ENCODE measurements at places on chromosomes 4 and X.

GRCh38 chrX:119398587-119398973, 556 bp upstream of the SLC25A43 start:
- DNase-seq: no peak

DNA sequence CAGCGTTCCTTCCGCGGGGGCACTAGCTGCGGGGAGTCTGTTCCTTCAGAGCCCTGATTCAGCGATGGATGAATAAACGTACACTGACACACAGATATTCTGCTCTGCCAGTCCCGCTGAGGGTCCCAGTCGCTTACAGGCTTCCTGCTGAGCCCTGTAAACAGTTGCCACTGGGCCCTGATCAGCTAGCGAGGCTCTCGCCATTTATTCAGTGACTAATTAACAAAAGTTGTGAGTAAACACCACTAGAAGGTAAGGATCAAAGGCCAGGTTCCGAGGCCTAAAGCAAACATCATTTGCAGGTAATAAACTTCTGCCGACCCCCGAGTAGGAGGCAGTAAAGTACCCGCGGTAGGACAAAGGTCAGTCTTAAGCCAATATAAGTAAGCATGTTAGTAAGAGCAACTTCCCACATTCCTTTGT, 442.6 kb upstream of the GALNT7 start:
- DNase-seq: no peak

GRCh38 chr4:158176108-158176507, 3.3 kb upstream of the GASK1B start:
- DNase-seq: no peak

DNA sequence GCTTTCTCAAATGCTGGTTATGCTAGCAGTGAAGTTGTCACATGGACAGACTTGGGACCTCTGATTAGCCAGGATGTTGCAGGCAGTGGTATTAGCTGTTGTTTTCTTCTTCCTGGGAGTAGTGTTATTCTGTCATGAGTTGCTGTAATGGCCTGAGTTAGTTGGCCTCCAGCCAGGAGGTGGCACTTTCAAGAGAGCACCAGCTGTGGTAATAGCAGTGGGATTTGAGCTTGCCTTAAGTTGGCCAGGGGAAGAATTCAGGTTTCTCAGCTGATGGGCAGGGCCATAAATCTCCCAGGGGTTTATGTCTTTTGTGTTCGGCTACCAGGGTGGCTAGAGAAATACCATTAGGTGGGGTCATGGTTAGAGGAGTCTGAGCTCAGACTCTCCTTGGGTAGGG, 132.6 kb downstream of the GLUD2 start:
- DNase-seq: no peak

- DNase-seq: no peak
Measured at GRCh38 chr4:36196145-36196913, 48.0 kb downstream of the ARAP2 start.

- DNase-seq: no peak
Measured at GRCh38 chr4:64497491-64497890, 88.2 kb upstream of the TECRL start.

DNA sequence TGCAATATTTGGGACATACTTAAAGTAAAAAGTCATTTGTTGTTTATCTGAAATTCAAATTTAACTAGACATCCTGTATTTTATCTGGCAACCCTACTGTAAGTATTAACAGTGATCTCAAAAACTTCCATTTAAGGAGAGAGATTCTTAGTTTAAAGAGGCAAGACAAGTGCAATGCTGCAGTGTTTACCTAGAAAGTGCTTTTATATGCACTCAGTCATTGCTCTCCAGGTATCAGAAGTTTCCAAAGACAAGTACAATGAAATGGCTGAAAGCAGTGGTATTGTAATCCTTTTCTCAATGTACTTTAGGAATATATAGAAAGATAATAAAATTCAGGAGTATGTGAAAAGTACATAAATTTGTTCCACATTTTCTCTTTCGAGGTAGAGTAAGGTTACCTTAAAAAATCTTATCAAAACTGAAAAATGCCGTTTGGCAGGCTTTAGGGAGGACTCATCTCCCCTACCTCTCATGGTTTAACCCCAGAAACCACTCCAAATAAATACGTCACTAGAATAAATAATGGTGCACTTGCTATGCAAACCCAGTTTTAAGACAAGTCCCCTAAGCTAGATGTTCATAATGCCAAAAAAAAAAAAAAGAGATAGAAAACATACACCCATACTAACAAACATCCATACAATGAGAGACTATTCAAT, 45.7 kb downstream of the ELF2 start:
- DNase-seq: no peak

DNA sequence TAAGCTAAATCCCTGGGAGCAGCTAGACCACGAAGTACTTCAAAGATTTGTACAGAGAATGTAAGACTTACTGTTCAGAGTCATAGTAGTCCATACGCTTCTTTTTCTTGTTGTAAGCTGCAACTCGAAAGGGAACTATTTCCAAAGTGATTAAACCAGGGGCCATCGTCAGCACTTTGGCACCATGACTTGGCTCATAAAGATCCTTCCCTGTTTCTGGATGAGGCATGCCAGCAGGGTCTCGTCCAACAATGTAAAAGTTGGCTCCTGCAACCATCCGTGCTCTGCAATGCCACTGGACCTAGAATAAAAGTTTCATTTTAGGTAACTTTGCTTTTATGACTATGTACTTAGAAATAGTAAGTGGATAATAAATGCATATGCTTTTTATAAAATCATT, 88.5 kb downstream of the PAPSS1 start:
- no peak for DNase-seq

DNA sequence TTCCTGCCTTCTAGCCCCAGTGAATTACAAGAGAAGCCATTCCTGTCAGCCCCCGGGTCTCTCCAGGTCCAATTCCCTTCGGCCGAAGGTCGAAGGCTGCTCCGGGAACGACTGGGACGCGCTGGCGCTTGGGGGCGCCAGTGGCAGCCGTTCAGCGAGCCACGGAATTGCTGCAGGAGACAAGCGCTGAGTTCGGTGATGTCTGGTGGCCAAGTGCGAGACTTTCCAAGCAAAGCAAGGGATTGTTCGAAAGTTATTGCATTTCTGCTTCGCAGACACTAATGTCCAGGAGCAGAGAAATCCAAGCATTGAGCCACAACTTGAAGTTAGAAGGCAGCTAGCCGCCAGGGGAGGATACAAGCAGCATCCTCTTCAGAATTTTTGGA, 1.1 kb upstream of the DKK2 start:
- peak; percentile 37 for DNase-seq

- no peak for DNase-seq
Measured at GRCh38 chrX:99271641-99272040, 1138.4 kb downstream of the PCDH19 start.

DNA sequence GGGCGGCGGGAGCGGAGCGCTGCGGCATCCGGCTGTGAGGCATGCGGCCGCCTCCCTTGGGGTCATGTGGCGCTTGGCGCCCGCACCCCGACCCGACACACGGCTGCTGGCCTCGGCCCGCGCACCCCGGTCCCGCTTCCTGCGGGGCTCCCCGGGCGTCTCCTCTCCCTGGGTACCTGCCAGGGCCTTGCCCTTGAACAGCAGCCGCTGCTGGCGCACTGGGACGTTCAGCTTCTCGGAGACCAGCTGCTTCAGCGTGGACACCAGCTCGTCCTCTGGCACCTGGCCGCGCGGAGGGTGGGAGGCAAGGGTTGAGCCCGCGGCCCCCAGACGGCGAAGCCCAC, 391 bp downstream of the UBL4A start:
- no peak for DNase-seq

DNA sequence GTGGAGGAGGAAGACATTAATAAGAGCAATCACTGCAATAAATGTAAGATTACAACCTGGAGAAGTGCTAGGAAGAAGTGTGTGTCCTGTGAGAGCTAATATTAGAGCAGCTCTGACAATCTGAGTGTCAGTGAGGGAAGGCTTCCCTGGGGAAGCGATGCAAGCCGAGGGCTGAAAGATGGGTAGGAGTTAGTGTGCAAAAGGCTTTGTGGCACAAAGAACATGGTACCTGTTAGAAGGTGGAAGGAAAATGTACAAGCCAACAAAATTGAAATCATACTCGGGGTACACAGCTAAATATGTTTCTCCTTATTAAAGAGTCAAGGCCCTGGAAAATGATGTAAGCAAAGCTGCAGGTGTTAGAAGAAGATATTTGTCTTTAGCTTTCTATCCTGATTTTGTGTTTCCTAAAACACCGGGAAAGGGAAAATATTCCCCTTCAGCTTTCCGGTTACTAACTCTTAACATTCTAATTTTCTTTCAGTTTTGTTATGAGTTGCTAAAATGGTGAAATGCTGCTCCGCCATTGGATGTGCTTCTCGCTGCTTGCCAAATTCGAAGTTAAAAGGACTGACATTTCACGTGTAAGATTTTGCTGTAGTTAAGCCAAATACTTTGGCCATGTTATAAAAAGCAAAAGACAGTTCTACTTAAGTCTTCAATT, 808 bp downstream of the THAP6 start:
- no peak for DNase-seq

DNA sequence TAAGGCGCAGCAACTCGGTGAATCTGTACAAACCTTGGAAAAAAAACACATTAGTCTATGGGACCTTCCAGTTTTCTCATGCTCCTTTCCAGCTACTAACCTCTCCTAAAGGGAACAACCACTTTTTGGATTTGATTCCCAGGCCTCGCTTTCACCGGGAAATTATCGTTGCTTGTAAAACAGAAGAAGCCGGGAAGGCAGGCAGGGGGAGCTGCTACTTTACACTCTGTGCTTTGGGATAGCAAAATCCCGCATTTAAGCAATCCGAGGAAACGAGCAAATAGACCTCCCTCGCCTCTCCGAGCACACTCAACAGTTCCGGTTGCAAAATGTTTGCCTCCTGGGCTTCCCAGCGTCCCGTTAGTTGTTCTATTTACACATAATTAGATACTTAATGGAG, 1.2 kb downstream of the CD38 start:
- DNase-seq: no peak

DNA sequence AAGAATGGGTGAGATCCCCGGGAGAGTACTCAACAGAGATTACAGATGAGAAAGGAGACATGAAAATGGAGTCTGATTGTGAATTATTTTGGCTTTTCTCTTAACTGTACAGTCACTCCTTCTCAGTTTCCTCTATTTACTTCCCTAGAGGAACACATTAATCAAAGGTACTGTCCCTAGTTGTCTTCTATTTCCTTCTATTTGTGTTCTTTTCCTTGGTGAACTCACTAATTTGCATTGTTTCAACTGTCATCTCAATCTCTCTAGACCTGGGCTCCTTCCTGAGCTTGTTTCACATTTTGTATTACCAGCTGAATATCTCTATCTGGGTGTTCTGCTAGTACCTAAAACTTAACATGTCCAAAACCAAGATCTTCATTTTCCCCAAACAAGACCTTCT, 59.8 kb downstream of the ABCB7 start:
- DNase-seq: no peak

DNA sequence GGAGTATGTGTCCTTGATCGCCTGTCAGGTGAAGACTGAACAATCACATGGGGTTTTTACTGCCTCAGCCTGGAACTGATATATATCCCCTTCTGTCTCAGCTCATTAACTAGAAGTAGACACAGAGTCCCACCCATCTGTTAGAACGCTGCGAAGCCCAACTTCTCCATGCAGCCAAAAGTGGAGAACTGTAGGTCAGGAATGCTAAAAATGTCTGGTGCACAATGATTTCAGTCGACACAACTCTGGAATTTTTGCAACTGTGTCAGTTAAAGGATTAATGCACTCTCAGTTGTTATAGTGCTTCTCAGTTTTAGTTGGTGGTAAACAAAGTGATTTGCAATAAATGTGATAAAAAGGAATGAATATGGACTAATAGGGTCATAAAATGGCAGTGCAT, 287.2 kb downstream of the INPP4B start:
- DNase-seq: peak; percentile 33

DNA sequence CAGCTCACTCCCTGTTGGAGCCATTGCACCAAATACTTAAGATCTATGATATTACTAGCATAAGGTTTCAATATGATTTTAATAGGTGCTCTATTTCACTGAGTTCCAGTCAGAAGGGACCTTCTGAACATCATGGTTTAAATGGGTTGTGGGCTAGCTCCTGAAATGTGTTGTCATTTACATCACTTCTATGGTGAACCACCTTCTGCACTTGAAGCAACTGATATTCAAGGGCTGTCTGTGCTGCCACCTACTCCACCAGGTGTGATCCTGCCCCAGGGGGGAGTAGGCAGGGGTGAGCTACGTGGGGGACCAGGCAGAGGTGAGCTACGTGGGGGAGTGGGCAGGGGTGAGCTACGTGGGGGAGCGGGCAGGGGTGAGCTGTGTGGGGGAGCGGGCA, 35.2 kb downstream of the RNF175 start:
- DNase-seq: no peak

DNA sequence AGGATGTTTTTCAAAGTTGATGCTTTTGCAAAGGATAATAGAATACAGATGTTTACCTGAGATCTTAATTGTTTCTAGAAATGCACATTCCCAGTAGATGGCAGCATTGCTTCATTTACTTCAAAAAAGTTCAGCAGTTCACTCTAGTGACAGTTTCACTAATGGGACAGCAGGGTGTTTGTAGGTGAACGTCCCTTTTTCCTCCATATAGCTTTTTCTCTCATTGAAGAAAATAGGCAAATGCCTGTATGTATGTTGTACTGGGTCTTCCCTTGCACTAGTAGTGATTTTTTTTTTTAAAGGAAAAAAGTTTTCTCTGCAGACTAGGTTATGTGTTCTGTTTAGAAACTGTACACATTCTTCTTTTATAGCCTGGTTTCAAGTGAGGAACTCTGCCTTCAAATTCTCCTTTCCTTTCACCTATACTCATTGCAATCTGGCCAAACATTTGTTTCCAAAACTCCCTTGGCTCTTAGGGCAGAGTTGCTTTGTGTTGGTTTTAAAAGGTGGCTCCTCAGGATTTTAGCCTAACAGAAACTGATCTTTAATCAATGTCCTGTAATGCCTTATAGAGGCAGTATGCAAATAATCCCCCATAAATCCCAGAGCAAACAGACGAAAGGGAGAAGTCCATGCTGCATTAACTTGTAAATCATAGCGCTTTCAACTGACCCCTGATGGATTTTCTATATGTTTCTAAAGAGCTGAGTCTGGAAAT, 86.3 kb downstream of the EGF start:
- peak; percentile 16 for DNase-seq

GRCh38 chr4:70839589-70840093, at the start of gene GRSF1:
Gene GRSF1 (minus strand): TSS chr4:70839890. CDS start chr4:70839827, 63 bp downstream.
- DNase-seq: peak; percentile 78

GRCh38 chr4:32472918-32473317, 1752.7 kb downstream of the PCDH7 start:
- DNase-seq: no peak

DNA sequence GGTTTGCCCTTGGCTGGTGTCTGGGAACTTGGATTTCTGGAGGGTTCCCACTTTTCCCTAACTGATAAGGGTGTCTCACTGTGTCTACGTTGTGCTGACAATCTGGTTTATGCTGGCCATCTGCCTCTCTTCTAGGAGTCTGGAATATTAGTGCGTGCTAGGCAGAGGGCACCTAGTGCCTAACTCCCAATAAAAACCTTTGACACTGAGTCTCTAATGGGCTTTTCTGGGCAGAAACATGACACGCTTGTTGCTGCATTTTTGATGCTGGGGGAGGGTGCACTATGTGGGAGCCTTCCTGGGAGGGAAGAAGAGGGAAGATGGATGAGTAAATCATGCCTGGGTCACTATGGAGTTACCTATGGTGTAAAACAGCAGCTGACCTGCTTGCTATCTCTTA, 16.3 kb upstream of the ZNF41 start:
- peak; percentile 22 for DNase-seq

GRCh38 chrX:132704769-132705168, 215.9 kb upstream of the MBNL3 start:
- no peak for DNase-seq

- DNase-seq: peak; percentile 20
Measured at GRCh38 chr4:67436742-67437141, 108.6 kb downstream of the CENPC start.

GRCh38 chr4:152509595-152510225, 26.2 kb downstream of the FBXW7 start:
- no peak for DNase-seq

- DNase-seq: no peak
Measured at GRCh38 chr4:67401902-67402301, 143.4 kb downstream of the CENPC start.

Data from NCI-H226 (cell line).